ENCODE measurements at places on chromosomes 13 and 19.

GRCh38 chr19:44749292-44749691 is 784 bp downstream of the BCL3 start:
- no peak for DNase-seq

GRCh38 chr13:43861863-43862262 is 17.7 kb downstream of the CCDC122 start:
- DNase-seq = no peak

DNA sequence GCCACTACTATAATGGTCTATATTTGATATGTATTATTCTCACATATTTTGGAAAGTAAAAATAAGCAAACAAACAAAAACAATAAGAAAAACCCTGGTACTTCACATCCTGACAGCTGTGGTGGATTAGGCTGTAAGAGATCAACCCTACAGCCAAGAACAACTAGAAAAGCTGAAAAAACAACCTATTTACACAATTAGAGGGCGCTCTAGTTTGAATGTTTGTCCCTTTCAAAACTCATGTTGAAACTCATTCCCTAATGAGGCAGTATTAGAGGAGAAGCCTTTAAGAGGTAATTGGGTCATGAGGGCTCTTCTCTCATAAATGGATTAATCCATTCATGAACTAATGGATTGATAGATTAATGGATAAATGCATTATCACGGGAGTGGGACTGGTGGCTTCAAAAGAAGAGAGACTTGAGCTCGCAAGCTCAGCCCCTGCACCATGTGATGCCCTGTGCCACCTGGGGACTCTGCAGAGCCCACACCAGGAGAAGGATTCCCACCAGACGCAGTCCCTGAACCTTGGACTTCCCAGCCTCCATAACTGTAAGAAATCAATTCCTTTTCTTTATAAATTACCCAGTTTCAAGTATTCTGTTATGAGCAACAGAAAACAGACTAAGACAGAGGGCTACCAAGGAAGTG is 733.9 kb upstream of the ARGLU1 start:
- DNase-seq = no peak

DNA sequence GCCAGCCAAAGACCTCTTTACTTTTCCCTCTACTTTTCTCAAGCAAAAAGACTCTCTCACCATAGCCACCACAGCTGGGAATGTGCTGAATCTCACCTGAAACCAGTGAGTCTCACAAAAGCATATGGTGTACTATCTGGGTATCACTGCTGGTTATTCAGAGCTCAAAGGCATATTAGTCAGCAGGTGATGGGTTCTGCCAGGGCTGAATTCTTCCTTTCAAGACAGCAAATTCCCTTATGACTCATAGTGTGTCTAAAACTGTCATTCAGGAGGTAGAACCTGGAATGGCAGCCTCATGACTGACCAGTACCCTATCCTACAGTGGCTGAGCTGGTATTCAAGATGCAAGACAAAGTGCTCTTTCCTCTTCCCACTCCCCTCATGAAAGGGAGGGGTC is 2859.1 kb downstream of the PCDH9 start:
- DNase-seq = no peak

DNA sequence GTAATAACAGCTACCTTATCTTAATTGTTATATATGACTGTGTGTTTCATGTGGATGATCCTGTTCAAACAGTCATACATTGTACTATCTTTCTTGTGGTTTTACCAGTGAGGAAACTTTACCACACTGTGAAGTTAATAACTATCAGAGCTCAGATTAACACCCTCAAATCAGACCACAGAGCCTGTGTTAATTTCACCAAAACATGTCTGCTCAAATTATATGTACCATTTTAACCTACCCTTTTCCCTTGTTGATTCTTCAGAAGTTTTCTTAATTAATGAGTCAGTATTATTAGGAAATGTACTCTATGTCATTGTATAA is 1.8 kb upstream of the ZNF331 start:
- no peak for DNase-seq

- DNase-seq = no peak
These were observed 7.1 kb downstream of the MISP start for GRCh38 chr19:757811-758668.

DNA sequence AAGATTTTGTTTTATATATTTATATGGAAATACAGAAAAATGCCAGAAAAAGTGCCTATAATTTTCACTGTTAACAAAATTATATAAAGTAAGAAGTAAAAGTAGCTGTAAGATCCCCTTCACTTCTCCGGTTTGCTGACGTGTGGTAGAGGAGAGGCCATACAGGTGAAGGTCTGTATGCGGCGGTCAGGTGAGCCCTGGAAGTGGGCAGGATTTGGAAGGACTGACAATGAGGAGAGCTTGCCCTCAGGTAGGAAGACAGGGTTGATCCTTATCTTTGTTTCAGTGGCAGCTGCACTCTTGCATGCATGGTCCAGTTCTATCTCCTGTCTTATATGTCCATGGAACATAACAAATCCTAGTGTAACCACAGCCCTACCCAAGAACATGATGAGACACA is 16.9 kb upstream of the TFDP1 start:
- DNase-seq = no peak

DNA sequence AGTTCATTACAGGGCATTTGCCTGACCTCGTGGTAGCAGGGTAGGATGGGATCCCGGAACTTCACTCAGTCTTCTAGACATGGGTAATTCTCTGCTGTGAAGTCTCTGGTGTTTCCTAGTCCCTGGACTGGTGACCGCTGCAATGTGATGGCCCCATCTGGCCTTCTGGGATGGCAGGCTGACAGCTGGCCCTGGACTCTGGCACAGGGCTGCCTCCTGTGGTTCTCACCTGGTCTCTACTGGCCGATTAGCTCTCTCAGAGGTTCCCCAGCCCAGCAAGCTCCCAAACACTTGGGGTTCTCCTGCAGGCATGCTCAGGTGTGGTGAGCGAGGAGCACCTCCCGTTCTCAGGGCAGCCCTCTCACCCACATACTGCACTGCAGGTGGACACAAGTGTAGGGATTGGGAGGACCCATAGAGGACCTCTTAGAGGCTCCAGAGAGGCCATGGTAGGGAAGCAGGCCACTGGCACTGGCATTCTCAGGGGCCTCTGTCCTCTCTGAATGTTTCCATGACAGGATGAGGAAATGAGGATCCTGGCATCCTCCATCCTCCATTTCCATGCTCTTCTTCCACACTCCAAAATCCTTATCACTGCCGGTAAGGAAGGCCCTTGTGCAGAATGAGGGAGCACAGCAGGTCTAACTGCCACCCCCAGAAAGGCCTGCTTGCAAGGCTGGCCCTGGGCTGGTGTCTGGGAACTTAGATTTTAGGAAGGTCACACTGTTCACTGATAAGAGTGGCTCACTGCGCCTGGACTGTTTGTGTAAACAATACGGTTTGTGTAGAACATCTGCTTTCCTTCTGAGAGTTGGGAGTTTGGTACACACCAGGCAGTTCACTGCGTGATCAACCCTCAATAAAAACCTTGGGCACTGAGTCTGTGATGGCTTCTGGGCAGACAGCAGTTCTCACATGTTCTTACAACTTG is 31.5 kb upstream of the FARP1 start:
- DNase-seq = no peak

- no peak for DNase-seq
These were observed 8.6 kb upstream of the ZNF181 start for GRCh38 chr19:34725400-34725799.

DNA sequence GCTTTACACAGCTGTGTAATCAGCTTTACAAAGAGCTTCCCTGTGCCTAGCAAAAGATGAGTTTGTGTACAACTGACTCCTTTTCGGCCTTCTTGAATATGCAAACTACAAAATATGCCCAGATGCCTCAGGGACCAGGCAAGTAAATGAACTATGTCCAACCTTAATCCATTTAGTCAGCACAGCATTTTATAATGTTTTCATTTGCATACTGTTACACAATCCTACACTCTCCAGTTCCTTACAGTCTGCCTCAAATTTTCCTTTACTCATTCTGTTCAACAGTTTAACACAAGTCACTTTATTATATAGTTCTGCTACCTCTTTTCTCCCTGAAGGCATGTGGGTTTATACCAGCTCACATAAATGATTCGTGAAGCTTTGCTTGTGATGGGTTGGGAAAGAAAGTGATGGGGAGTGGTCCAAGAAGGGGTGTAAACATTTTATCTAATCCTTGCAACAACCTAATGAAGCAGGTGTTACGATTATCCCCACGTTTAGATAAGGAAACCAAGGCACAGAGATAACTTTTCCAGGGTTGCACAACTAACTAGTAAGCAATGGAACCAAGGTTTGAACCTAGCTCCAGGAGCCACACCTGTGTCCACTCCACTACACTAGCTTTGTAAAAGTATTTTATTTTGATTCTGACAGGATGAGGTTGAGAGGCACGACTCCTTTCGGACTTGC is 3.3 kb upstream of the USP12 start:
- no peak for DNase-seq

DNA sequence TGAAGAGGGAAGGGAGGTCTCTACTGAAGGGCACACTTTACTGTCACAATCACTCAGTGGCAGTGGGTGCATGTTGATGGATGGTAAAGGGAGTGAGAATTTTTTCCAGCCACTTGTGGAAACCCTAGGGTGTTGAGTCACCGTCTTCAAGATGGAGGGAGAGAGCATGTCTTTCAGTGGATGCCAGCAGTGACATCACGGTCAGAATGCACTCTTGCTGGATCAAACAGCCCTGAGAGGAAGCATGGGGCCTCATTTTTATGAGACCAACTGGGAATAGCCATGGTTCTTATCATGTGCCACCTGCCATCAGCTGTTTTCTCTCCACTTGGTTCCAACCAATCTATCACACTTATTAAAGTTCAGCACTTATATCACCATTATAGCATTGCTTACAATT is 182.5 kb downstream of the KCNRG start:
- DNase-seq = no peak

DNA sequence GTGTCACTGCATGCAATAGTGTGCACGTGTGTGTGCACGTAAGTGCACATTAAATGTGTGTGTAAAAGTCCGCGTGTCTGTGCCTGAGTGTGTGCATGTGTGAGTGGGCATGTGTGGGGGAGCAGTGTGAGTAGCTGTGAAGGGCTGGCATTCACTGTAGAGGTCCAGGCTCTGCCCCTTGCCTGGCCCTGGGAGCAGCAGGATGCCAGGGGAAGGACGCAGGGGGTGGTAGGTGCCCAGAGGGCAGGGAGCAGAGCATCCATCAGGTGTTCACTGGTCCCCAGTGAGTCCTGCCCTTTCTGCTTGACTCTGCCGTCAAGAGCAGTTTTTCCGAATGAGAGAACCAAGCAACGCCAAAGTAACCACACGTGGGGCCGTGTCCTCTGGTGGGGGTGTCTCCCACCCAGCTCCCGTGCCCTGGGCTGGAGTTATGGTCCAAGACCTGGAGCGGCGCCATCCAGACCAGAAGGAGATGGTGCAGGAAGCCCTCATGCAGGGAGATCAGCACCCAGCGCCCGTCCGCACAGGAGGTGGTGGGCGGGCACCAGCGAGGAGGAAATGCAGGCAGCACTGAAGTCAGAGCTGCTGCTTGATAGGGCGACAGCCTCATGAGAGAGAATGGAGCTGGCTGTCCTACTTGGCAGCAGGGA is 68.5 kb downstream of the TEX29 start:
- no peak for DNase-seq
